Stimulated activated CD8-positive, alpha-beta memory T cell treated with anti-CD3 and anti-CD28 coated beads, Interleukin-7, amount 100 ng/mL, for 1 hour (primary cell): ENCODE measurements at places on chromosomes 1 and 21.

- DNase-seq, result no peak
These were observed 1.1 kb downstream of the MPZL1 start for GRCh38 chr1:167722870-167723251.

- DNase-seq, result no peak
These were observed 26.1 kb downstream of the NADK start for GRCh38 chr1:1752190-1752589.

DNA sequence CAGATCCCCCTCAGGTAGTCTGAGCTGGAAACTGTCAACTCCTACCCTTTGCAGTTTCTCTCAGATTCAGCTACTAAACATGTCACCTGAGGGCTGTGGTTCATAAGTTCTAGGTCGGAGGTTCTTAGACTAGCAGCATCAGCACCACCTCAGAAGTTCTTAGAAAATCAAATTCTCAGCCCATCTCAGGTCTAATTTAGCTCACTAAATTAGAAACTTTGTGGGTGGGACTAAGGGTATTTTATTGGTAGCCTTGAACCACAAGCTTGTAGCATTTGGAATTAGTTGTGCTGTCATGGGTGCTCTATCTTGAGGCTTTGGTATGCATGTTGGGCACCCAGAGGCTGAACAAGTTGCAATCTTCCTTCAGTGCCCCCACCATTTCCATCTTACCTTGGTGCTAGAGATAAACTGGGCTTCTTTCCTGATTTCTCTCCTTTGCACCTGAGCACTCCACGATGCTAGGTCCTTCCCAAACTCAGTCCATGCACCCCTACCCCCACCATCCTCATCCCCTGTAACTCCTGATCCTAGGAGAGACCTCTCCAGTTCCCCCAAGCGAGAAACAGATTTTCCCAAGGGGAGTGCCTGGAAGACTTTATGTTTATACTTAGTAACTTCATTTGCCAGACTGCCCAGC, 54.2 kb downstream of the S1PR1 start:
- DNase-seq, result no peak

DNA sequence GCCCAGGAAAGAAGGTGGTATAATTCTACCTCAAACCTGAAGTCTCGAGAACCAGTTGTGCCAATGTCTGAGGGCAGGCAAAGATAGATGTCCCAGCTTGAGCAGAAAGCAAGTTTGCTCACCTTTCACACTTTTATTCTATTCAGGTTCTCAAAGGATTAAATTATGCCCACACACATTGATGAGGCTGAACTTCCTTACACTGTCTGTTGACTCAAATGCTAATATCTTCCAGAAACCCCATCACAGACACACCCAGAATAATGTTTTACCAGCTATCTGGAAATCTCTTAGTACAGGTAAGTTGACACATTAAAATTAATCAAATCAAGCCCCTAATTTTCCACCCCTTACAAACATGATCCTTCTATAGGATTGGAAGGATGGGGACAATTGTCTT, 605.7 kb downstream of the NUF2 start:
- DNase-seq, result no peak

GRCh38 chr1:83860490-83861221, 138.3 kb downstream of the TTLL7 start:
- DNase-seq, result peak; percentile 58

- DNase-seq, result no peak
These were observed 1.5 kb upstream of the RASSF5 start for GRCh38 chr1:206505702-206506355.

DNA sequence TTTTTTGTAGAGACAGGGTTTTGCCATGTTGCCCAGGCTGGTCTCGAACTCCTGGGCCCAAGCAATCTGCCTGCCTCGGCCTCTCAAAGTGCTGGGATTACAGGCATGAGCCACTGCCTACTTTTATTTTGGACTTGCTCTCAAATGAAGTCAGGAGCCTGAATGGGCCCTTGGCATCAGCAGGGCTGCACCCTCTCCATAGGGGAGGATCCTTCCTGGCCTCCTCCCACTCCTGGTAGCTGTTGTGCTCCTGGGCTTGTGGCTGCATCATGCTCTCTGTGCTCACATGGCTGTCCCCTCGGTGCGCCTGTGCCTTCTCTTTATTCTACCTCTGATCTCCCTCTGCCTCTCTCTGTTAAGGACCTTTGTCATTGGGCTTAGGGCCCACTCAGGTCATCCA, 46.4 kb upstream of the DISP3 start:
- DNase-seq, result no peak

- no peak for DNase-seq
These were observed 39.5 kb upstream of the SGIP1 start for GRCh38 chr1:66494482-66494881.

DNA sequence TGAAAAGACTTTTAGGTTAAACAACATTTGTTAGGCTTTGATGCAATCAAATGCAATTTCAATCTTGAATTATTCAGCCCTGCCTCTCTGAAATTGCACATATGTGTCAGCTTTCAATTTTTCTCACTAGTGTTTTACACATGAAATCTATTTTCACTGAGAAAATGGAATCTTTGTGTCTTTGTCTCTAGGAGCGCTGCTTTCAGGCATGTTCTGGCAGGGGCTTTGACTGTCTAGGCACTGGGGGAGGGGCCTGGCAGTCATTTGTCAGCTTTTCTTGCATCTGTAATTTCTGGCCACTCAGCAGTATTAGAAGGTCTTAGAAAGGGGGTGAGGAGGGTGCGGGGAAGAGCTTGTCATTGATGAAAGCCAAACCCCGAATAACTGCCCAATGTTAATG, 264.4 kb downstream of the PTPRC start:
- no peak for DNase-seq

DNA sequence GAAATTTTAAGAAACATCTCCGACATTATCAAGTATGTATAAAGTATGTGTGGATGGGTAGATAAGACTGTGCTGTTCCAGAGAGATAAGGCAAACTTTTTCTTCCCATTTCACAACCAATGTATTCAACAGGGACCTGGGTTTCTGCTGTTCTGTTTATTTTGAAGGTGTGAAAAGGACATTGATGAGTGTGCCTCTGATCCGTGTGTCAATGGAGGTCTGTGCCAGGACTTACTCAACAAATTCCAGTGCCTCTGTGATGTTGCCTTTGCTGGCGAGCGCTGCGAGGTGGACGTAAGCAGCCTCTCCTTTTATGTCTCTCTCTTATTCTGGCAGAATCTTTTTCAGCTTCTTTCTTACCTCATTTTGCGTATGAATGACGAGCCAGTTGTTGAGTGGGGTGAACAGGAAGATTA, 174.0 kb downstream of the CRB1 start:
- DNase-seq, result no peak

- no peak for DNase-seq
These were observed 651 bp upstream of the HPCA start for GRCh38 chr1:32885676-32886003.

GRCh38 chr1:154624746-154625643, 17.0 kb upstream of the ADAR start:
- DNase-seq, result no peak

DNA sequence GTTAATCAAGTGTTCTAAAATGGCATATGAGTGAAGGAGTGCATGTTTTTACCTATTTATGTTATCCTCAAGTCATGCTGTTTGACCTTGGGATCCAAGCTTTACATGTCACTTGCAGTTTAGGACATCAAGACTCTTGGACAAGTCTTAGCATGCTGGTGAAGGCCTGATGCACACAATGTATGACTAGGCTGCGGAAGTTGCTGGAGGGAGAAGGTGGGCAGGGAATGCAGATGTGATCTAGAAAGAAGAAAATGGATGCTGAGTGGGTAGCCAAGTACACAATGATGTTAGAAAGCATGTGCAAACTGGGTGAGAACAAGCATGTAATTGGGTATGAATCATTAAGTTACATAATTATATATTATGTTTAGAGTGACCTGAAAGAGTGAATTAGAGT, 301.8 kb downstream of the BRINP2 start:
- DNase-seq, result no peak

- no peak for DNase-seq
These were observed 32.4 kb upstream of the PRDX6 start for GRCh38 chr1:173444757-173445156.

GRCh38 chr1:229778794-229779193, 152.7 kb downstream of the URB2 start:
- DNase-seq, result no peak

DNA sequence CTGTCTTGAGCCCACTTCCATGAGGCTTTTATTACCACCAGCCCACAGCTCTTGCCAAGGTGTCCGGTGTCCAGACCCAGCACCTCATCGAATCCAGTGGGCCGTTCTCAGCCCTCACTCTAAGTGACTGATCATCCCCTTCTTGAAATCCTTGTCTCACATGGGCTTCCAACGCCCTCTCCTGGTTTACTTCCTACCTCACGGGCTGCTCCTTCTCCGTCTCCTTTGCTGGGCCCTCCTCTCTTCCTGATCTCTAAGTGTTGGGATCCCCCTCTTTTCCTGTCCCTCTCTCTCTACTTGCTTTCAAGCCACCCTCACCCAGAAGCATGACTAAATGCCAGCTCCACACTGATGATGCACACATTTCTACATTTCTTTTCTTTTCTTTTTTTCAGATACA, 9.0 kb upstream of the RHBG start:
- DNase-seq, result no peak

- no peak for DNase-seq
These were observed 129.8 kb downstream of the PIK3R3 start for GRCh38 chr1:46002551-46003150.

DNA sequence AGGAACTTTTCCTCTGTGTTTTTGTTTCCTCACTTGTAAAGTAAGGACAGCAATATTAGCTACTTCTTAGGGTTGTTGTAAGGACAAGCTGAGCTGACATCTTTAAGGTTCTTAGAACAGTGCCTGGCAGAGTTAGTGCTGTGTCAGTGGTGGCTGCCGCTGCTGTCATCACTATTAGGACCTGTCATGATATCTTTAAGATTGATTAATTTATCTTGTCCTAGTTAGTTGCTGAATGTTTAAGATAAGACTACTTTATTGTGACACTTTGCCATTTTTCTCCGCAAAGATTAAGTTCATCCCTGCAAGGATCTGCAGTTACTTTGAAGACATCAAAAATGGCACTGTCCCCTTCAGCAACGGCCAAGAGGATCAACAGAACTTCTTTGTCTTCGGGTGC, 40.1 kb upstream of the GPR88 start:
- DNase-seq, result no peak

DNA sequence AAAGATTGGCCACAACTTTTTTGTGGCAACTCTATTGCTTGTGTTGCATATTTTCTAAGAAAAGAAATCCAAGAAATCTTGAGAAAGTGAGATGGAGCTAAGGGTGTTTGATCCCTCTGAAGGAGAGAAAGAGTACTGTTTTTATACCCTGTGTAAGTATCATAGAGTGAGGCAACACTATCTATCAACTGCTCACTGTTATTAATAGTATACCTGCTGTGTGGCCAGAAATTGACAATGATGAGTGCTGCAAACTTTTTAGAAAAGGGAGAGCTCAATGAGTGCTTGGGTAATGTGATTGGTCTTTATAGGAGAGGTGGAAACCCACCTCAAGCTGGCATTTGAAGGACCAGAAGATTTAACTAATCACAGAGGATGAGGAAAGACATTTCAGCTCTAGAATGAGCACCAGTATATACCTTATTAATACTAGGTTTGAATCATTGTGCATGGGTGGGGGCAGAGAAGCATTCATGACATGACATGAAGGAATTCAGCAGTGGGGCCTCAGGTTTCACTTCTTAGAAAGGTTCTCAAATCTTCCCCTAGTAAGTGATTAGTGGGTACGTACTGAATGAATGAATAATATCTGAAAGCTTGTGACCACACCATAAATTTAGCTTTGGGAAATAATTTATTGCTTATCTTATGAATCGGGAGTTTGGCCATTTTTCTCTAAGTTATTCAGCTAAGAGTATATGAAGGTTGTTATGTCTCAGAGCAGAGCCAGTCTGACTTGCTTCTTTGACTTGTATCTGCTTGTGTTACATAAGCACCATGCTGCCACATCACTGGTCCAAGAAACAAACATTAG, 169.2 kb upstream of the SGIP1 start:
- no peak for DNase-seq

- no peak for DNase-seq
These were observed 203.5 kb downstream of the FCRL5 start for GRCh38 chr1:157348538-157349480.

- no peak for DNase-seq
These were observed 51.3 kb upstream of the GFI1 start for GRCh38 chr1:92538048-92538412.

DNA sequence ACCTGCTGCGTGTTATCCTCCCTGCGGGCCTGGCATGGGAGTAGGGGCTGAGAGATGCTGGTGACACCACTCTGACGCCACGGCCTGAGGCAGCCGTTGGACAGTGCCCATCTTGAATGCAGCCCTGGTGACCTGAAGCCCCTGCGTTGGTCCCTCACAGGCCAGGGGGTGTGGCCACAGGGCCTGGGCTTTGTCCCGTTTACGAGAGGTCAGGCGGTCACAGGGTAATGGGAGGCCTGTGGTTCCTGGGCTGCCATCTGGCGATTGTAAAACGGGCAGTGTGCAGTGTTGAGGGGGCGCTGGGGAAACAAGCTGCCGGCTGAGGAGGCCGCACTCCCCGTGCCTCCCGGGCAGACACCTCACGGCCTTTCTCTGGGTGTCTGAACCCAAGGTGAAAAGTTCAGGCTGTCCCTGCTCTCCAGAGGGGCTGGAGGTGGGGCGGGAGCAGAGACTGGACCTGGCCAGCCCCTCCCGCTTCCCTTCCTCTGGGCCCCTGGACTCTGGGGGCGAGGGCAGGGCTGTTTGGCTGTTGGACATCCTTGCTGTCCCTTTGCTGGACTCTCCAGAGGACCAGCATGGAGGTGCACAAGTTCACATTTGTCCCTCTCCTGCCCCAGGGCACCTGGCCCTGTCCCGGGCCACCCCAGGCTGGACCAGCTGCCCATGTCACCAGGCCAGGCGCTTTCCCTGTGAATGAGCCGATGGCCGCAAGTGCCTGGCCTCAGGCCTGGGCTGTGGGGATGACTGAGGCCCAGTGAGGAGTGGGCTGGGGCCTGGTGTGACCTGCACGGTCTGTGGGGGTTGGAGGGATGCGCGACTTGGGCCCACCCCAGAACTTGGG, 42.4 kb downstream of the SKI start:
- no peak for DNase-seq

DNA sequence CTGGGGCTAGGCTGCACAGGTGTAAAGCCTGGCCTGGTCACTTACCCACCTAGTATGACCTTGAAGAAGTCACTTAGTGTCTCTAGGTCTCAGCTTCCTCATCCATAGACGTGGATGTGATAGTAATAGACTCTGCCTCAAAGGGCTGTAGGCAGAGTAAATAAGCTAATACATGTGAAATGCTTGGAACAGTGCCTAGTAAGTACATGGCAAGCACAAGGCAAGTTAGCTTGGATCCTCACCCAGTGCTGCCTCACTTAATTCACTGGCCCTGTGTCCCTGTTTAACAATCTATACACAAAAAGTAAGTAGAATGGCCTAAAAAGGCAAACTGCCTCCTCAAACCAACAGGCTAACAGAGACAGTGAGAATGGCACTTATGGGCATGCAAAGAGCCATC, 167.8 kb downstream of the PIGK start:
- no peak for DNase-seq

DNA sequence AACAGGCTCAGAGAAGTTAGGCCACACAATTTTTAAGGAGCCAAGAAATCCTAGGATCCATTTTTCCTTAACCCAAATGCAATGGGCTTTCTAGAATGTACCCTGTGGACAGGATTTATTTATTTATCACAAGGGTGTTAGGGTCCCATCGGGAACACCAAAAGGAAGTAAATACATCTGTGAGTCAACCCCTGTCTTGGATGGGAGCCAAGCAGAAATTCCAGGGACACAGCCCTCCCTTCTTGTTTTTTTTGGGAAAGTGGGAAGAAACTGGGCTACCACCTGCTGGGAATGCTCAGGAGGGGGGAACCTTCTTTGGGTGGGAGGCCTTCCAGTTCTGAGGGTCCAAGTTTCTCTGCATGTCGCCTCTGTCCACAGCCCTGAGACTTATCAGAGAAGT, 1.3 kb downstream of the CRNN start:
- no peak for DNase-seq

- DNase-seq, result no peak
These were observed 9.5 kb upstream of the SLC19A2 start for GRCh38 chr1:169495046-169495775.
